T-helper 22 cell (primary cell): ENCODE measurements at places on chromosomes 7 and 10.

- DNase-seq: no peak
Observed at GRCh38 chr7:22292531-22292930, 64.4 kb downstream of the RAPGEF5 start.

DNA sequence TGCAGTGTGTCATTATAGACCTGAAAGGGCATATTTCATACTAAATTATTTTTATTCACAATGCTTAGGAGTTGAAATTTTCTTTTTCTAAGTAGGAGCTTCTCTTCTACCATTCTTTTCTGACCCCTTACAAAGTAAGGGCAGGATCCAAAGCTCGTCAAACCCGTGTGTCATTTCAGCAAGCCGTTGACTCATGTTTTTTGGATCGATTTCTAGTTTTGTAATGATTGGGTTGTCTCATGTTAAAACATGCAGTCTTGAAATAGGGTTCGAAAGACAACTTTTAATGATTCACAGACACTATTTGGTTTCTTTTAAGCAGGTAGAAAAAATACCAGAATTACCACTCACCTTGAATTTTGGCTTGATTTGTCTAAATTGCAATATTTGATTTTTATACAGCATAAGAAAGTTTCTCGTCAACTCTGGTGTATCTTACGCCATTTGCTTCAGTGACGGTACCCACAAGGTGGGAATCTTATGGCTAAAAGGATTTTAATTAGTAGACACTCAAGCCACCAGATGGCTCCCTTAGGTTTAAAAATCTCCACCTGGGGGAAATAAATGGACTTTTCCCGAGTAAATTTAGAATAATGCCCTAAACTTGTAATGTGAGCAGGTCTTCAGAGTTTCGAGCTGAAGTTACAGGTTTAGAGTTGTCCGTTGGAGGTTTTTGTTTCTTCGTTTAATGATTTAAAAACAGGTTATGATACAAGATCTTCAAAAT, 283.4 kb downstream of the CCDC3 start:
- no peak for DNase-seq

DNA sequence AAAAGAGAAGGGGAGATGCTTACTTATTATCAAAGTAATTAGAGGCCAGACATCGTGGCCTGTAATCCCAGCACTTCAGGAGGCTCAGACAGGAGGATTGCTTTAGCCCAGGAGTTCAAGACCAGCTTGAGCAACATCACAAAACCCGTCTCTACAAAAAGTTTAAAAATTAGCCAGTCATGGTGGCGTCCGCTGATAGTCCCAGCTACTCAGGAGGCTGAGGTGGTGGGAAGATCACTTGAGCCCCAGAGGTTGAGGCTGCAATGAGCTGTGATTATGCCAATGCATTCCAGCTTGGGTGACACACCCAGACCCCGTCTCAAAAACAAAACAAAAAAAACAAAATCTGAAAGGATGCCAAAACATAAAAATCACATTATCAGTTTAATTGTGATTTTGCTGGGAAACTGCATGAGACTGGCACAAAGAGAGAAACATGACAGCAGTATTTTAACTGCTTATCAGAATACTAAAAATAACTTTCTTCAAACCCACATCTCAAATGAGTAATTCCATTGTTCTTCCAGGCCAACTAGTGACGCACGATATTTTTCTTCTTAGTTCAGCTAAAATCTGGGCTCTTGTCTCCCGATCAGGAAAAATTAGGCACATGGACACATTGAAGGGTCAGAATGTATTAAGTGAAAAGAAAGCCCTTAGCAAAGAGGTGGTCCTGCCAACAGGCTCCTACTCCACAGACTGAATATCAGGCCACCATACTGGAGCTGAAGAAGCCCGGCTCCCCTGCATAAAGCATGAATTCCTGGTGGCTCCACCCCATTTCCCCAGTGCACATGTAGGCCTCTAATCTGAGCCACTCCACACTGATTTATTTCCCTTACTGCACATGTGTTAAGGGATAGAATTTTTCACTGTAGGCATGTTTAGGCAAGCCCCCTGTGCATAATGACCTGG, 9.6 kb upstream of the CCM2 start:
- DNase-seq: no peak

GRCh38 chr10:132035476-132035875, 30.3 kb upstream of the JAKMIP3 start:
- DNase-seq: no peak

GRCh38 chr10:21145751-21146435, 248.8 kb upstream of the NEBL start:
- no peak for DNase-seq

- DNase-seq: no peak
Observed at GRCh38 chr10:114061148-114061547, 17.5 kb downstream of the ADRB1 start.
